Fibroblast of skin of left quadriceps (primary cell): ENCODE measurements at places on chromosomes 13 and 19.

GRCh38 chr19:7505288-7505681, 10.6 kb upstream of the ZNF358 start:
- no peak for DNase-seq

DNA sequence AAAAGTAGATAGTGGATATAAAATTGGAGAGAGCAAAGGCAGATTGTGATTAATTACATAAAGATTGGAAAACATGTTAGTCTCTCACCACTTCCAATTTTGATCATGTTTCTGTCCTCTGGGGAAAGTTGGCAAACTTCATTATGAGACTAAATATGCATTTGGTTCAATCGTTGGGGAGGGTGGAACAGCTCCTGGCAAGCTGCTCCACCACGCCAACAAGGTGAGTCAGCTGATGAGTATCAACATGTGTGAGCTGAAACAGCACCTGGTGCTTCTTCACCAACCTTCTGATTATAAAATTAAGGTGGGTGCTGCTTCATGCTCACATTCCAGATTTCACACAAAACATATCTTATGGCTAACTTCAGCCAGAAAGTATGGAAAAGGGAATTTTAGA, 1784.6 kb downstream of the SLITRK5 start:
- DNase-seq = no peak

GRCh38 chr19:49741210-49741844, 21.8 kb downstream of the TSKS start:
- no peak for DNase-seq

GRCh38 chr13:102598061-102598460, 1.3 kb downstream of the TPP2 start:
- no peak for DNase-seq

DNA sequence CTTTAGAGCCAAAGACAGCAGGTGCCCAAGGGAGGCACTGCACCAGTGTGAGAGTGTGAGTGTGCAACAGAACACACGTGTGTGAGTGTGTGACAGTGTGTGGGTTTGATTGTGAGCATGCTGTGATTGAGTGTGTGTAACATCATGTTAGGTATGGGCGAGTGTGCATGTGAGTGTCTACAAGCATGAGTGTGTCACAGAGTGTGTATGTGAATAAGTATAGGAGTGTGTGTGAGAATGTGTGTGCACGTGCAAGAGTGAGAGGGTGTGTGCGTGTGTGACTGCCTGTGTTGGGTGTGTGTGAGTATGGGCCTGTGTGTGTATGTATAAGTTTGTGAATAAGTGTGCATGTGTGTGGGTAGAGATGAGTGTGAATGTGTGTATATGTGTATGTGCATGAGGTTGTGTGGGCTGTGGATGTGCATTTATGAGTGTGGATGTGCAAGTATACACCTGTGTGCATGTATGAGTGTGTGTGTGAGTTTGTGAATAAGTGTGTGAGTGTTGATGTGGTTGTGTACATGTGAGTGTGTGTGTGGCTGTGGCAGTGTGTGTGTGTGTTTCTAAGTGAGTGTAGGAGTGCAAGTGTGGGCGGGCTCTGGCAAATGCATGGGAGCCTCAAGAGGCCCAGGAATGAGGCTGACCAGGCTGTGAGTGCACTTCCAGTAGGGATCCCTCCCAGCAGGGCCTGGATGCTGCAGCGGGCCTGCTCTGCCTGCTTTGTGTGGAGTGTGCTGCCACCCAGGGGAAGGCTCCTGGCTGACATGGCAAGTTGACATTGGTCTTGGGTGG, 198.4 kb downstream of the COL4A1 start:
- DNase-seq = peak; percentile 72

DNA sequence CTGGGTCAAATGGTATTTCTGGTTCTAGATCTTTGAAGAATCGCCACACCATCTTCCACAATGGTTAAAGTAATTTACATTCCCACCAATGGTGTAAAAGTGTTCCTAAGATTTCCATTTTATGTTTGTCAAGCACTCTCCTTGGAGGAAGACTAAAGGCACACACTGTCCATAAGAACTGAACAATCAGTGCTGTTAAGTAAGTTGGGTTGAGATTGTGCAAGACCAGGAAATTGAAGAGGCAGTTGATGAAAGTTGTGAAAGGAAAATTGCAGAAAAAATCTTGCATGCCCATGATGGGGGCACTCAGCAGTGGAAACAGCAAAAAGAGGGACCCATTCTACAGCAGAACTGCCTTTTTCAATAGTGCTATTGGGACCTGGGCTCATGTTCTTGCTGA, 323.6 kb downstream of the DLEU7 start:
- no peak for DNase-seq

DNA sequence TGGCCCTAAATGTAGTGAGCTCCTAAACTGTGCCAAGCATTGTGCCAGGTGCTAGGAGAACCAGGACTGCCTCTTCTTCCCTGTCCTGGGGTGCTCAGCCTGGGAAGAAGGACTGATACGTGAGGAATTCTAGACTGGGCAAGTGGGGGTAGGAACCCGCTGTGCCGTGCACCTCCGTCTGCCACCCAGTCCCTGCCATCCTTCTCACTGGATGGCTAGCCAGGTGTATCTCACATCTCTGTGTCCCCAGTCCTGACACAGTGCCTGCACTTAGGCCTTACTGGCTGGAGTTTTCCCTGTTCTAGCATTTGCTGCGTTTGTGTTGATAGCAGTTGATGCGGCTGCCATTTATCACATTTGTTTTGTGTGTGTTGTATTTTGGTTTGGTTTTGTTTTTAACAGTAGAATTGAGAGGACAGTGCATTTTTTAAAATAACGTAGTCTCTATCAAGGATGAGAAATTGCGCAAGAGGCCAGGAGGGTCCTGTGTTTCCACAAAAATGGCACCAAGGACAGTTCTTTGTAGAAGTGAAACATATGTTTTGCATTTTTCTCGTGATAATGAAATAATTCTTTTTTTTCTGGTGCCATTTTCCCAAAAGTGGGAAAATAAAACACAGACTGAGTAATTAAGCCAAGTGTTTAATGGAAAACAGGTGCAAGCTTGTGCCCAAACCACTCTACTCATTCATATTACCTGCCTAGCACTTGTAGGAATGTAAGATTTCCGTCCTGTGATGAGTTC, 4.7 kb upstream of the GPR183 start:
- DNase-seq = peak; percentile 21

- no peak for DNase-seq
Measured at GRCh38 chr13:93843082-93843481, 616.5 kb downstream of the GPC6 start.

DNA sequence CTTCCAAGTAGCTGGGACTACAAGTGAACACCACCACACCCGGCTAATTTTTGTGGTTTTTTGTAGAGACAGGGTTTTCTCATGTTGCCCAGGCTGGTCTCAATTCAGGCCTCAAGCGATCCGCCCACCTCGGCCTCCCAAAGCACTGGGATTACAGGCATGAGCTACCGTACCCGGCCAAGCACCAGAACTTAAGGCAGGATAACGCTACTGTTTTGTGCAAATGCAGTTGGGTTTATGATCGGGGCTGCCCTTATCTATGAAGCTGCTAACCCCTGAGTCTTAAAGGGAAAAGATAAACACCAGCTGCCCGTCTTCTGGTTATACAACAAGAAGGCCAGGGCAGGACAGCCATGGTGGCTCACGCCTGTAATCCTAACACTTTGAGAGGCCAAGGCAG, 12.6 kb upstream of the TM6SF2 start:
- no peak for DNase-seq

GRCh38 chr13:96946709-96947311, 47.5 kb downstream of the OXGR1 start:
- no peak for DNase-seq
